ENCODE measurements at places on chromosomes 2 and 18.

DNA sequence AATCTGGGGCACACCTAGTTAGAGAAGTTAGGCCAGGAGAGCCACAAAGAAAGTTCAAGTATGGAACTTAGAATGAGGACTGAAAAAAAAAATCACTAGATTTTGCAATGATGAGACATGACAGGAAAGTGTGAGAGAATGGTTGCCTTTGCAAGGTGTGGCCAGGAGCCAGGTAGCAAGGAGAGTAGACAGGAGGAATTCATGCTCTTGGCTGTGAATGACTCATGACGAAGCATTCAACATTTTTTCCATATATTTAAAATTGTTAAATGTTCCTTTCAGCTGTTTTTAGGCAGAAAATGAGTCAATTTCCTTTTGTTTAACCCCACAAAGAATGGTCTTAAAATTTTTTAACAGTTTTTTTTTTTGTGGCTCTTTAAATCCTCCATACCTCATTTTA lies 636.9 kb downstream of the PLCL1 start:
- DNase-seq: no peak

DNA sequence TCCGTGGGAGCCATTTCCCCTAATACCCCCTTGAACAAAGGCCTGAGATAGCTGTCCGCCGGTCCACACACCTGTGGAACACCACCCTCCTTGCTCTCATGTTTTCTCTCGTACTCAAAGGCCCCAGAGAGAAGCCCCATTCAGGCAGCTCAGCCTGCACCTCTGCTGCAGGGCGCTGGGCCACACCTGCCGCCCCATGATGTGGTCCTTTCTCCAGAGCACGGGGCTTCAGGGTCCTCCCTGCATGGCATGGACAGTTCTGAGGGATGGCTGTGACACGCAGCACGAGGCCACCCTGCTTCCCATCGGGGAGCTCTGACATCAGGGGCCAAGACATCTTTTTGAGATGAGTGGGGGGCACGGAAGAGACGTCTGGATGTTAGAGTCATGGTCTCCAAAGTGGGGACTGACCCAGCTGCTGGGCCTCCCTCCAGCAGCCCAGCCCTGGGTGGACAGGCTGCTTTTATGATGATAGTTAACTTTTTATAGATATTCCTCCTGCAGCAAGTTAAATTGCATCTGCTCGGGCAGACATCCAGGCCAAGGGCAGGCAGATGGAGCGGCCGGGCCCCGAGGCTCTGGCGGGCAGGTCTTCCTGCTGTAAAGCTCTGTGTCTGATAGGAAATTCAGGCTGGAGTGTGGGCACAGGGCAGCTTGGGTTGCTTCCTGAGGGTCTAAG lies 56.7 kb downstream of the SDC1 start:
- no peak for DNase-seq

- no peak for DNase-seq
These were observed 881.8 kb upstream of the ID2 start for GRCh38 chr2:7800031-7800430.

DNA sequence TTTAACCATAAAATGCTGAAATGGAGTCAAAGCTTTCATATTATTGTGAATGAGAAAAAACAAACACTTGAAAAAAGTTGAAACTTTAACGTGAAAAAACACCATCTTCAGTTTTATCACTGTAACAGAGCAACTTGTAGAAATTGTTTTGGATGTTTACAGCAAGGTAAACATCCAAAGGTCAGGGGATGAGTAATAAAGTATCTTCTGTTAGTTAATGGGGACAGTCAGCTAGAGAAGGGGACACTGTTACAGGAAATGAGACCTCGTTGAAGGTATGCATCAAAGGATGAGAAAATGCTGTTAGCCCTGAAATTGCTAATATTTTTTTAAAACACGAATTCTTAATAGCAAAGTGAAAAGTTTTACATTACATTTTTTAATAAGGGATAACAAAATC lies 2.9 kb downstream of the RHBDD1 start:
- DNase-seq: peak; percentile 13

All from CD4-positive, alpha-beta T cell treated with Interleukin-10 for 1 hour (primary cell).